ENCODE measurements at places on chromosomes 1 and 21. TPM values are rescaled to one million over a fixed set of nuclear protein-coding genes. Genes with fewer than 3 reads are reported as not detected.

TNNT2 gene
- total RNA-seq: 69.8 TPM

DYRK3 gene
- 17.6 TPM for total RNA-seq

DSCAM gene
- 0.09 TPM for total RNA-seq

FAM72C gene
- 0.58 TPM for total RNA-seq

DNA sequence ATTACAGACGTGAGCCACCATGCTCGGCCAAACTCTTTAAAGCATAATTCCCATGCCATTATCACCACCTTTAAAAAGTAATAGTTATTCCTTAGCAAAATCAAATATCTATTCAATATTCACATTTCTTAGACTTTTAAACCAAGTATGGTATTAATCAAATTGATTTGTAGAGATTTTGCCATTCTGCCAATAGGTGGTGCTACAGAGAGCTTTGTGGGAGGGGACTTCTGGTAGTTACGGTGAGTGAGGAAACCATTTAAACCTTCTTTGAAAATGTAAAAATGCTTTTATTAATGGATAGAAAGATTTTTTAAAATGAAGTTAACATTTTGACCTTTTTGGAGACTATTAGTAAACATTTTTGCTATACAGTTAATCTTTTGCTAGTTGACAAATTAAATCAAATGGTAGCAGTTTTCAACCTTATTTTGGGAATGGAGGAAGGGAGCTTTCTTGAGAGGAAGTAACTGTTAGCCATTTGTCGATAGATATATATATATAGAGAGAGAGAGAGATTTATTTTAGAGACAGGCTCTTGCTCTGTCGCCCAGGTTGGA lies 19.3 kb downstream of the IARS2 start:
- DNase-seq: no peak

- DNase-seq: no peak
Measured at GRCh38 chr1:94768036-94768435, 52.1 kb upstream of the SLC44A3 start.

- DNase-seq: no peak
Measured at GRCh38 chr1:115329965-115330364, 8.1 kb downstream of the NGF start.

- DNase-seq: no peak
Measured at GRCh38 chr1:179322557-179322956, 29.0 kb downstream of the SOAT1 start.

GRCh38 chr1:174165471-174166137 lies 6.3 kb downstream of the RABGAP1L start:
- DNase-seq: no peak

GRCh38 chr1:190658907-190659306 lies 181.2 kb upstream of the BRINP3 start:
- DNase-seq: no peak

DNA sequence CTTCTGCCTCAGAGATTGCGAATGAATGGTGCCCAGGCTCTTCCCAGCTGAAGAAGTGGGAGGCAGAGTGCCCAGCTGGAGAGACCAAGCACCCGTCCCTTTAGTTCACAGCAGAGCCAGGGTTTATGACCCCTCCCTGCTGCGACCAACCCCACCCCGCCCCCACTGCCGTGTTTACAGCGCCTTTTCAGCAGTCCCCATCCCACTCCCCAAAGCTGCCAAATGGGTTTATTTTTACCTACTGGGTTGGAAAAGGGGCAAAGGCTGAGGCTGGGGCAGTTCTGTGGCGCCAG lies 23.6 kb downstream of the DYRK3 start:
- no peak for DNase-seq

GRCh38 chr1:193264313-193265065 lies 78.1 kb upstream of the B3GALT2 start:
- no peak for DNase-seq

DNA sequence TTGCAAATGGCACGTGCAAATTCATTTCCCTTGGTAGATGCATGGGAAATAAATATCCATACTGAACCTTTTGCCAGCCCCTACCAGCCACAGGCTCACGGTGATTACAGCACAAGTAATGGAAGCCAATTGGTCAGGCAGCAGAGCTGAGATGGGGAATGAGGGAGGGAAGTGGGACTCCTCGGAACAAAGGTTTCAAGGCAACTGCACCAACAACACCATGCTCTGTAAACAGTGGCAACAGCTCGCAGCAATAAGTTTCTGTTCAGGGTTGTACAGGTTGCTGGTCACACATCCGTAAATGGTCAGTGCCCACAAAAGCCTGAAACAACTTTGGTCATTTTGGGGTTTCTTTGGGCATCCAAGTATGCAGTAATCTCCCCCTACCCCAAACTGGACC lies 62.7 kb upstream of the LPGAT1 start:
- no peak for DNase-seq

DNA sequence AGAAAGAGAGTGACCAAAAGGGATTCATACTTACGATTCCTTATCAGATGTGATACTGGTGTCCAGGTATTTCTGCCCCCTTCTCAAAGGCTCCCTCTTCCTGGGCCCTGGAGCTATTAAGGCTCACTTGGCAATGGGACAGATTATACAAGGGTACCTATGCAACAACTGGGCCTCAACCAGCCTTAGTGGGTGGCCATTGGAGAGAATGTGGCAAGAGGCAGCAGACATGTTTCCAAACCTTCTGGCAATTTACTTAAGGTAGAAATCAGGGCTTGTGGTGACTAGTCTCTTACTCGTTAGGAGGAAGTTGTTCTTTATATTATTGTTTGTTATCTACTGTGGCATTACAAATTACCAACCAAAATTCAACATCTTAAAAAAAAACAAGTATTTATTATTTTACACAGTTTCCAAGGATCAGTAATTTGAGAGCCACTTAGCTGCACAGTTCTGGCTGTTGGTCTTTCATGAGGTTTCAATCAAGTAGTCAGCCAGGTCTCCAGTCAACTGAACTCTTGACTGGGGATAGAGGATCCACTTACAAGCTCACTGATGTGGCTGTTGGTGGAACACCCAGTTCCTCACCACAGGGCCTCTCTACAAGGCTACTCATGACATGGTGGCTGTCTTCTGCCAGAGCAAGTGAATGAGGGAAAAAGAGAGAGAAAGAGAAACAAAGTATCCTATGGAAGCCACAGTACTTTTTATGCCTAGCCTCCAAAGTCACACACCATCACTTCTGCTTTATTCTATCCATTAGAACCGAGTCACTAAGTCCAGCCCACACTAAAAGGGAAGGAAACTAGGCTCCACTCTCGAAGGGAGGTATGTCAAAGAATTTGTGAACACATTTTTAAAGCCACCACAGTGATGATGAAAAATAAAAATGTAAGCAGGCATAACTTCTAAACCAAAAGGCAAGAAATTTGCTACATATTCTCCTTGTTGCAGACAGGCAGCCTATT lies 10.7 kb downstream of the ZNF648 start:
- DNase-seq: no peak

- no peak for DNase-seq
Measured at GRCh38 chr1:84998642-84999280, 1.8 kb upstream of the MCOLN2 start.

DNA sequence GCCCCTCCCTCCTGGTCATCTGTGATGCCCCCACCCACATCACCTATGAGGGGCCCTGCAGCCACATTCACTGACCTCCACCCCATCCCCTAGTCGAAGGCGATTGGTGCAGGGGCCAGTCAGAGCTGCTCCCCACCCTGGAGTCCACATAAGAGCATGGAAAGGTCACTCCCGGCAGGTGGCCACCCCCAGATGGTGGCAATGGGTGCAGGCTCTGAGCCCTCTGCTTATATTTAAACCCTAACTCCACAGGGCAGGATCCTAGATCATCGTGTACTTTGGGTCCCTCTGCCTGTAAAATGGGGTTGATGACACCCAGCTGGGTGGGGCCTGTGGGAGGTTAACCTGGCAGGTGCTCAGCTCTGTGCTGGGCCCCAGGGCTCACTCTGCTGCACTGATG lies 186.8 kb upstream of the C1orf174 start:
- no peak for DNase-seq

- no peak for DNase-seq
Measured at GRCh38 chr1:115069659-115070308, 19.5 kb downstream of the TSPAN2 start.

Data from mucosa of gallbladder (tissue), 1 donor.